NCI-H1436 (cell line): ENCODE measurements at places on chromosomes 12 and 14.

GRCh38 chr14:42187846-42188245 lies 581.2 kb downstream of the LRFN5 start:
- DNase-seq = no peak

DNA sequence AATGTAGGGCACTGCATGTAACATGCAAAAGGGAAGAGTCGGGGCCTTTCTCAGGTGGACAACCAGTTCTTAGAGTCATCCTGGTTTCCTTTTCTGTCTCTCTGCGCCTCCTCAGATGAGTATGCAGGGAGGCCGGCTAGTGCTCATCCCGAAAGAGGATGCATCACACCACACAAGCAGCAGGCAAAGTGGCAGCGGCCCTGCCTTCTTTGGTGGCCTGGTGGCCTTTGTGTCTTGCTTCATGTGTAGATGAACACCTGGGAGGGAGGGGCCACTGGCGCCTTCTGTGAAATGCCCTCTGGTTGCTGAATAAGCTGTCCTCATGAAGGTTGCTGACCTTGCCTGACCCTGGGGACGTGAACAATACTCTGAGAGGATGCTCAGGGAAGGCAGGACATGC lies 18.0 kb downstream of the SLC24A4 start:
- DNase-seq = no peak

GRCh38 chr12:53453953-53454640 lies 2.2 kb downstream of the PCBP2 start:
- no peak for DNase-seq

DNA sequence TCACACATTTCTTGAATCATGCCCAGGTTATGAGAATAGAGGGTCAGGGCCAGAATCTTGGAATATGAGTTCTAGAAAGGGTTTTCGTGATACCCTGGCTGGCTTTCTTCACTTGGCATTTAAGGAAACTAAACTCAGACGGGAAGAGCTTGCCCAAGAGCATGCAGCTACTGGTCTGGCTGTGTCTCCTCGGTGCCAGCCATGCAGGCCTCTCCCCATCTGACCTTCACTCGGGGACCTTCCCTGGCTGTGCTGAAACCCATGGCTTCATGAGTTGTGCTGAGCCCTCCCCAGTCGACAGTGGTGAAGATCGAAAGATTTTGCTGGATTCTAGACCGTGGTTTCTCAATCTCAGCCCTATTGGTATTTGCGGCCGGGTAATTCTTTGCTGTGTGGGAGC lies 38.0 kb downstream of the FOXN3 start:
- DNase-seq = no peak

GRCh38 chr12:5376591-5377207 lies 55.2 kb upstream of the NTF3 start:
- no peak for DNase-seq

DNA sequence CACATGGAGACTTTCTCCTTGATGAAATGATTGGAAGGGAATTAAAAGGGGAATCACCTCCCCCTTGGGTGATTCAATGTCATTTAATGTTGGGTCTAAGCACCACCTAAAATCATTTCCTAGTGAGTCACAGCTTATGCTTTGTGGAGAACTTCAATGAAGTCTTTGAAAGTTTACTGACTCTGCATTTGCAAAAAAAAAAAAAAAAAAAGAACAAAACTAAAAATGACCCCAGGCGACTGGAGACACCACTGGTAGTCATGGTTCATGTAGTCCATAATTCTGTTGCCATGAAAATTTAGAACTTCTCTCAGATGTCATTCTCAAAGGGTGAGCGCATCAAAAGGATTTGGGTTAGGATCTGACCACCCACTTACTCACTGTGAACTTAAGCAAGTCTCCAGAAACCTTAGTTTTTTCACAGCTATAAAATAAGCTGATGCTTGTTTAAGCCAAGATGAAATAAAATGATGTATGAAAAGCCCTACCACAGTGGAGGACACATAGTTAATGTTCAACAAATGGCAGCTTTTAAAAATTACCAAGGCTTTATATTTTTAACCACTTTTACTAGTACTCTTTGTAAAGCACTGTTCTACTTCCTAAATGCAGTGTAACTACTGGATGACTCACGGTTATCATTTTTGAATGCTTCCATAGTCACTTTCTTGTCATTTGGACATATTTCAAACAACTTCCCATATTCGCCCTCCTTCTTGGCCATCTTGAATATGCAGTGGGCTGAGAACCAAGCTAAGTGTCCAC lies 18.1 kb upstream of the KSR2 start:
- DNase-seq = no peak

DNA sequence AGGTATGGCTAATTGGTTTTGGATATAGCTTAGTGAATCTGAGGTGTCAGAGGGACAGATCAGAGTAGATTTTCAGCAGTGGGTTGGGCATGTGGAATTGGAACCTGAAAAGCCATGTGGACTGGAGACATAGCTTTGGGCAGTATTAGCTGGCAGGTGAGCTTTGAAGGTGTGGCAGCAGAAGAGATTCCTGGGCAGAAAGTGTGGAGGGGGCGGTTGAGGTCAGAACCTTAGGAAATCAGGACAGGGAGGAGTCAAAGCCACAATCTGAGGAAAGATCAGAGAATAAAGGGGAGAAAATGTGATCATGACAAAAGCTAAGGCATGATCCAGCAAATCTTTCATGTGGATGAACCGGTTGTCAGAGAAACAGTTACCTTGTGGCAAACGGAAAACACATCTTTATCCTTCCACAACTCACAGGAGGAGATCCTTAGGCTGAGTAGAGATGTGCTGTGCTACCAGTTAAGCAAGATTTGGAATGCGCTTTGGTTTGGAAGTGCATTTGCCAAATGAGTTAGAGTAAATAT lies 56.4 kb downstream of the PTGER2 start:
- no peak for DNase-seq

DNA sequence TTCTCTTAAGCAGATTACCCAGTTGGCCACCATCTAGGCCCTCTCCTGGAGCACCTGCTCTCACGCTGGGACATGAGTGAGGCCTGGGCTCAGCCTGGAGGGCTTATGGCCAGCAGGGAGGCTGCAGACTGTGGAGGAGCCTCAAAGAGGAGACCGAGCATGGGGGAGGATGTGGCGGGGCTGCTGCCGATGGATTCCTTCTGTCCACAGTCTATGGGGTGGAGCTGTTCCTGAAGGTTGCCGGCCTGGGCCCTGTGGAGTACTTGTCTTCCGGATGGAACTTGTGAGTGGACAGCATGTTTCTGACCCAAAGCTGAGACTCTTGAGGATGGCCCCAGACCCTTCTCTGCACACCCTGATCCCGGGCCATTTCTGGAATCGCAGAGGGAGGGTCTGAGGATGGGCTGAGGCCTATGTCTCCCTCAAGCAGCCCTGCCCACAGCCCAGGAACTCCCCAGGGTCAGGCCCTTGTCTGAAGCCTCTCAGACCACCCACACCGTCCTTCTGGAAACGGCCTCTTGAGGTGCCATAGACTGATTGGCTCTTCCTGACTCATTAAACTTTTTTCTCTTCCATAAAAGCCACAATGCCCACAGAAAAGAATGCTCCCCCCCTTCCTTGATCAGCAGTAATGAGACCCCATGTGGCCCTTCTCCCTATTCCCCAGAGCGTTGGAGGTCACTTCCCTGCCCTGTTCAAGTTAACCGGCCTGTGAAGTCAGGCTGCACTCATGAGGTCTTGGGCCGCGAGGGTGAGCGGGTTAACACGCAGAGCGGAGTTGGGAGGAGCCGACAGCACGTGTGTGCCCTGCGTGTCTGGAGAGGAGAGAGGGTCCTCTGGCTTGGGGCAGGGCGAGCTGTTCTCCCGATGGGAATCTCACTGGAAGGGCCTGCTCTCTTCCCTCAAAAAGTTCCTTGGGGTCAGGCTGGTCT lies 49.0 kb downstream of the SLC8B1 start:
- no peak for DNase-seq

GRCh38 chr14:53020193-53020932 lies 69.5 kb upstream of the FERMT2 start:
- DNase-seq = no peak

DNA sequence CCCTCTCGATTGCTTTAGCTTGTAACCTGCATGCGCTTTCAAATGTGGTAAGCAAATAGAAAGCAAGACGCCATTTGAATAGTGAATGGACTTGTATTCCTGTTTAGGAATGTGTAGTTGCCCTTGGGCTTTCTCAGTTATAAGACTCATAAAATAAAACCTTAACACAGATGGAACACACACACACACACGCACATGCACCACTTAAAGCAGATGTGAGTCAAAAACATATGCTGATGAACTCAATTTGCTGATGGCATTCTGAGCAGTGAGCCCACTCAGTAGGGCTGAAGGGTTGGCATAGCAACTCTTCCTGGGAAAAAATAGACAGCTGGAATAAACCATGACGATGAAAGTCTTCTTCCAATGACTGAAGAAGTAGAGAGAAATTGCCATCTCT lies 360.5 kb downstream of the APAF1 start:
- no peak for DNase-seq

GRCh38 chr14:74702293-74702692 lies 10.6 kb downstream of the AREL1 start:
- DNase-seq = no peak
